ENCODE measurements at places on chromosomes 6 and 20. TPM values are rescaled to one million over a fixed set of nuclear protein-coding genes. Genes with fewer than 3 reads are reported as not detected.

DNA sequence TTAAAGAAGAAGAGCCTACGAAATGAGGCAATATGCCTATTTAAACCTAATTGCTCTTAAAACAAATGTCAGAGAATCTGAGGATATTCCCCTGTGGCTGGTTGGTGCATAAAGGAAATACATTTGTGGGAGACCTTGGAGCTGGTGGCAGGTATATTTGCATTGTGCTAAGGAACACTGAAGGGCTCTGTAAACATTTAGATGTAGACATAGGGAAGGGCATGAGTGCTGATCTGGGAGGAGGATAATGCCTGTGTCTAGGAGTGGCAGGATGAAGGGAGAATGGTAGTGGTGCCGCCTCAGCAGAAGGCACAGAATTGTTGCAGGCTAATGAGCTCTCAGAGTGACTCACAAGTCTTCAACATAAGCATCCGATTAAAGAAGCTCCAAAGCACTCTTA, 85.8 kb downstream of the CD164 start:
- DNase-seq = no peak

GRCh38 chr20:4161401-4162251, 146.3 kb upstream of the RNF24 start:
- DNase-seq = peak; percentile 44

GRCh38 chr6:108920751-108921150, 72.5 kb downstream of the ARMC2 start:
- DNase-seq = no peak

The RFX6 gene
- total RNA-seq = 1.5 TPM

The BNIP5 gene
- total RNA-seq = 0.09 TPM

Measured in lung (tissue), 17 donors.